Activated CD4-positive, alpha-beta T cell treated with anti-CD3 and anti-CD28 coated beads, Interleukin-2, amount 10 ng/mL, durations not matched to agents 24 days and 14 days (primary cell): ENCODE measurements at places on chromosomes 13 and 19. TPM values are rescaled to one million over a fixed set of nuclear protein-coding genes. Genes with fewer than 3 reads are reported as not detected.

DNA sequence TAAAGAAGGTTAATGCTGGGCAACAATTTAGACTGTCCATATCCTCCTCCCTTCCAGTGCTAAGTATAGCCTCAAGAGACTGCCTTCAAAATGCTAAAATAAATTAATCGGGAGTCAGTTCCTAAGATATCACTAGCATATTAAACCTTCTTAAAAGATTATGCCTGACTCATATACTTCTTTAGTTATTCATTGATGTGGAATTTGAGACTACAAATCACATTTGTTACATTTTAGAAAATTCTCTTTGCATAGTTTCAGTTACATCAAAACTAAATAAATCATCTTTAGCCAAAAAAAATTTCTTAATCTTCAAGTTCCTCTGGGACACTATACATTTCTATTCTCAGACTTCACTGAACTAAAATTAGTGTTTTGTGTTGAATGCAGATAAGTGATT lies 769.1 kb downstream of the PCDH9 start:
- no peak overlapping the region for H3K27ac ChIP-seq
- H3K27me3 ChIP-seq: no peaks in the 10 kb centered on the region
- no peaks in the 10 kb centered on the region for H3K36me3 ChIP-seq
- no peak for DNase-seq
- no peaks in the 10 kb centered on the region for H3K4me1 ChIP-seq

- DNase-seq: no peak
- no peaks in the 10 kb centered on the region for H3K4me1 ChIP-seq
- no peak overlapping the region for H3K4me3 ChIP-seq
- no peaks in the 10 kb centered on the region for H3K27me3 ChIP-seq
- H3K36me3 ChIP-seq: no peaks in the 10 kb centered on the region
- no peak overlapping the region for H3K27ac ChIP-seq
These were observed 301.7 kb upstream of the NBEA start for GRCh38 chr13:34640179-34640992.

DNA sequence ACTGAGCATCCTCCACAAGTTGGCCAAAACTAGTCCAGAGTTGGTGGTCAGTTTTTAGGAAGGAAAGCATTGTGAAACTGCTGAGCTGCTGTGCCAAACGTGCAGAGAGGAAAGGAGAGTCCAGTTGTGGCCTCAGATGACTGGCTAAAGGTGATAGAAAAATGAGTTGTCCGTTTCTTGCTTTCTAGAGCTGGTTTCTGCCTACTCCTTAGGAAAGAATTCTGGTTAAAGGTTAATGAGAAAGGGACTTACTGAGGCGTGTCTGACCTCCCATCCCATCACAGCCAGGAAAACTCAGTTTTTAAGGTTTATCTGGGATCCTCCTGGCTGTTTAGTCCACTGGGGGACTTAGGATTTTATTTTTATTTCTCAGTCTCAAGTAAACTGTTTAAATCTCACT lies 1186.3 kb downstream of the UQCRFS1 start:
- no peaks in the 10 kb centered on the region for H3K4me1 ChIP-seq
- no peaks in the 10 kb centered on the region for H3K36me3 ChIP-seq
- no peaks in the 10 kb centered on the region for H3K27me3 ChIP-seq
- no peak for DNase-seq
- no peak overlapping the region for H3K4me3 ChIP-seq
- no peak overlapping the region for H3K27ac ChIP-seq

- peaks cover 3% of the 10 kb centered on the region for H3K4me1 ChIP-seq
- no peaks in the 10 kb centered on the region for H3K36me3 ChIP-seq
- peak; percentile 61 for DNase-seq
- H3K4me3 ChIP-seq: no peak overlapping the region
These were observed 61.7 kb downstream of the COLGALT1 start for GRCh38 chr19:17616961-17617806.

DNA sequence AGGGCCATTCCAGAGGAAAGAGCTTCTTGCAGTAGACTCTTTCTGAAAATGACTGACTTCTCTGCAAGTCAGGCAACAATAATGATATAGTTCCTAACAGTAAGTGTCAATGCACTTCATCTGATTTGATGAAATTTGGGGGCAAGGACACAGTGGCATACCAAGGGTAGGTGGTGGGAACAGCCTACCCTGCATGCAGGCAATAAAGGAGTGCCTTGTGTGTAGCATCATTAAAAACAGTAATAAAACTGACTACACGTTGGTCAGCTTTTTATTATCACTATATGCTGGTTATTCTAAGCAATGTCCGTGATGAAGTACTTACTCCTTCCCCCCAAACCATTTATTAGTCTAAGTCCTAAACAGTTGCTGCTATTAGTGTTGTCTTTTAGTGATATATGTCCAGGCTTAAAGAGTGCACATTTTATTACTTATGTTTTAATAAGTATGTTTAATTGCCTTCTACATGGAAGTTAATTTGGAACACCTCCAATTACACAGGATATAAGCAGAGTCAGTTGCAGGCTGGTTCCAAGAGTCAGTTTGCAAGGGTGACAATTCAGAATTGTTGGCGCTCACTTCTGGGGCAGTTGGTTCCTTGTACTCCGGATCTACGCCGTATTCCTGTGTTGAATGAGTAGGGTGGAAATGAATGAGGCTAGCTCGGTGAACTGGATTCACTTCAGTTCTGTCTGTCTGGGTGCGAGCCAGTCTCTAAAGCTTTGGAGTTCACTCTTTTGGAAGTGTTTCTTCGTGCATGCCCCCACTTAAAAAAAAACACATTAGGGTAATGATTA lies 84.0 kb downstream of the RGCC start:
- peaks cover 8% of the 10 kb centered on the region for H3K27me3 ChIP-seq
- no peak overlapping the region for H3K27ac ChIP-seq
- H3K4me1 ChIP-seq: peaks cover 29% of the 10 kb centered on the region
- DNase-seq: no peak
- peaks cover 2% of the 10 kb centered on the region for H3K36me3 ChIP-seq

DNA sequence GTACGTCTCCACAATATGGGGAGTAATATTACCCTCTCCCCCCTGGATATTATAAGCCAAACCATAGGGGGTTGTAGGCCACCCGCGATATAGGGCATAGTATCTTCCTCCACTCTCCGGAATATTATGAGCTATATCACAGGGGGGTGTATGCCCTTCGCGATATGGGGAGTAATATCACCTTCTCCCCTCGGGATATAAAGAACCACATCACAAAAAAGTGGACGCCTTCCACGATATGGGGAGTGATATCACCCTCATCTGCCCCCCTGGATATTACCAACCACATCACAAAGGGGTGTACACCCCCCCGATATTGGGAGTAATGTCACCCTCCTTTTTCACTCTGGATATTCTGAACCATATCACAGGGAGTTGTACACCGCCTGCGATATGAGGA lies 65.5 kb upstream of the CEACAM21 start:
- DNase-seq: no peak
- H3K27ac ChIP-seq: no peak overlapping the region
- H3K27me3 ChIP-seq: peaks cover 29% of the 10 kb centered on the region
- H3K4me3 ChIP-seq: no peak overlapping the region
- no peaks in the 10 kb centered on the region for H3K4me1 ChIP-seq
- no peaks in the 10 kb centered on the region for H3K36me3 ChIP-seq

DNA sequence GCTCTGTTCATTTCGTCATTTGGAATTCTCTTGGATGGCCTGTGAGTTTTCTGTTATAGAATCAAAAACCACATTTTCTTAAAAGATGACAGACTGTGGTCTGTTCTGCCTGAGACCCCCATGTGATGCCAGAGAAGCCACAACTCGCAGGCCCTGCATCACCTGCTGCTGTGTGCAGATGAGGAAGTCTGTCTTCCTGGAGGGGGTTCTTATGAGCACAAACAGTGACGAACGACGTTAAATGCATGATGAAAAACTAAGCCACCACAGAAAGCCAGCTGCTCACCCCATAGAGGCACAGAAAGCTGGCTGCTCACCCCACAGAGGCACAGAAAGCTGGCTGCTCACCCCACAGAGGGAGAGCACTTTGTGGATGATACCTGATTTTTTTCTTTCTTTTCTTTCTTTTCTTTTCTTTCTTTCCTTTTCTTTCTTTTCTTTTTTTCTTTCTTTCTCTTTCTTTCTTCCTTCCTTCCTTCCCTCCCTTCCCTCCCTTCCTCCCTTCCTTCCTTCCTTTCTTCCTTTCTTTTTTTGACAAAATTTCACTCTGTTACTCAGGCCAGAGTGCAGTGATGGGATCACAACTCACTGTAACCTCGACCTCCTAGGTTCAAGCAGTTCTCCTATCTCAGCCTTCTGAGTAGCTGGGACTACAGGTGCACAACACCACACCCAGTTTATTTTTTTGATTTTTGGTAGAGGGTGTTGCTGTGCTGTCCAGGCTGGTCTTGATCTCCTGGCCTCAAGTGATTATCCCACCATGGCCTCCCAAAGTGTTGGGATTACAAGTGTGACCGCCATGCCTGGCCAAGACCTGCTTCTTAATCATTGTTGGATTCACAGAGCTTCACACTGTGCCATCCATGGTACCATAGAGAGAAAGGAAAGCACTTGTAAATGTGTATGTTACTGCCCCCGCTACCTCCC lies 1191.4 kb downstream of the UQCRFS1 start:
- H3K36me3 ChIP-seq: no peaks in the 10 kb centered on the region
- no peak for DNase-seq
- no peak overlapping the region for H3K27ac ChIP-seq

GRCh38 chr19:42291435-42291810 lies 10.5 kb upstream of the PRR19 start:
- no peak overlapping the region for H3K27ac ChIP-seq
- no peak for DNase-seq
- no peak overlapping the region for H3K4me3 ChIP-seq

- H3K36me3 ChIP-seq: no peaks in the 10 kb centered on the region
- peaks cover 34% of the 10 kb centered on the region for H3K4me1 ChIP-seq
- peak overlapping the region; percentile 23 for H3K27ac ChIP-seq
These were observed 315.6 kb downstream of the DLEU7 start for GRCh38 chr13:50527612-50528509.

CEACAM3 gene
- not detected in 2 replicates for total RNA-seq
